ENCODE measurements at places on chromosomes 12 and 14.

DNA sequence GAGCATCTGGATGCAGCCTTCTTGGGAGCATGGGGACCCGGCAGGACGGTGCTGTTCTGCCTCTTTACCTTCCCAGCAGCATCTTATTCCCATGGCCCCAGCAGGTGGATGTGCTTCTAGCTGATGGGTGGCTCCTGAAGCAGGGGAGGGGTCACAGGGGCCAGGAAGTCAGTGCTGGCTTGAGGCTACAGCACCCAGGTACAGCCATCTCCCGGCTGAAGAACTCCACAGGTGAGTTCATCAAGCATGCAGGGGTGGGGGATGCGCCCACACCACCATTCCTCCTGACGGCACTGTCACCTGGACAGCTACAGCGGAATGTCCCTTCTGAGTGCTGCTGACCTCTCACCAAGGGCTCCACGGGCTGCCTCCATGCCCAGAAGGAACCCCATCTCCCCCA, 57.3 kb downstream of the BCL11B start:
- no peak for DNase-seq

DNA sequence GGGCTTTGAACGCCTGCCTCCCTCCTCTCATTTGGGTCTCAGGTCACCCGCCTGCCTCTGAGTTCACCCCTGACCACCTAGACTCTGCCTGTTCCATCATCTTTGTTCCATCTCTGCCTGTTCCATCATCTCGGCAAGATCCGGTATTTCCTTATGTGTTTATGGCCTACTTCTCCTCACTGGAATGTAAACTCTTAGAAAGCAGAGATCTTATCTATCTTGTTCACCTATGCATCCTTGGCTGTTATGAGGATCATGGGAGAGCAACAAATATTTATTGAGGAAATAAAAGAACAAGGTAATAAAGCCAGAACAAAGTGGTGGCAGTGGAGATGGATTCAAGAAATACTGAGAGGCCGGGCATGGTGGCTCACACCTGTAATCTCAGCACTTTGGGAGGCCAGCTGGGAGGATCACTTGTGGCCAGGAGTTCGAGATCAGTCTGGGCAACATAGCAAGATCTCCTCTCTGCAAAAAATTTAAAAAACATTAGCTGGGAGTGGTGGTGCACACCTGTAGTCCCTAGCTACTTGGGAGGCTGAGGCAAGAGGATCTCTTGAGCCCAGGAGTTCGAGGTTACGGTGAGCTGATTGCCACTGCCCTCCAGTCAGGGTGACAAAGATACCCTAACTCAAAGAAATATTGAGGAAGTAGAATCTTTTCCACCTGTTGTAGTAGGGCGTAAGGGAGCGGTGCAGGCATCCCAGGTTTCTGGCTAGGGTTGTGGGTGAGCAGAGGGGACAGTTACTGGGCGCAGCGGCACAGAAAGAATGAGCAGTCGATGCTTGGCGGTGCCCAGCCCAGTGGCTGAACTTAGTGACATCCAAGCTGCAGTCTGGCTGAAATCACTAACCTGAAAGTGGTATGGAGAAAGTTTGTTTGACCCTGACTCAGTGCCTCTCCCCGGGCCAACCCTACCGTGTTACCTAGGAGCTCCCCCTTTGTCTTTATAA, 1.7 kb upstream of the KLC1 start:
- DNase-seq, result no peak

DNA sequence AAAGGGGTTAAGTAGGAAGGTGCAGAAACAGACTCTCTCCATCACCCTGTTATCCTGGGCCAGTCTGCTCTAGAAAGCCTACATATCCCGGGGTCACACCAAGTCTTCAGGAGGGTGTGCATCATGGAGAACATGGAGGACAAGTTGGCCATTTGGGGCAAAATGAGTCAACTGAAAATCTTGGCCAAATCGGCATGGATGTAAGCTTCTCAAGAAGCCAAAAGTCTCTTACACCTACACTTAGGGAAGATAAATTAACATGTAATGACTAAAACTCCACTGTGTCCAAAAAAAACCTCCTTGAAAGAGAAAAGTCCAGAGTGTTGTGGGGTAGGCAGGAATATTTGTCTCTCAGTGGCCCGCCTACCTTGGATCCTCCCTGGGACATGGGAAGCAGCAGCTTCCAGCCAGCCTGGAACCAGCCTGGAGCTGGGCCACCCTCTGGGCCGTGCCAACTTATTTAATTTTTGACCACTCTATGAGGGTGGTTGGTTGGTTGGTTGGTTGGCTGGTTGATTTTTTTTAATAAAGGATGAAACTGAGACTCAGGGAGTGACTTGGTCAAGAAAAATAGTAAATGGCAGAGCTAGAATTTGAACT, 17.9 kb upstream of the TC2N start:
- no peak for DNase-seq

DNA sequence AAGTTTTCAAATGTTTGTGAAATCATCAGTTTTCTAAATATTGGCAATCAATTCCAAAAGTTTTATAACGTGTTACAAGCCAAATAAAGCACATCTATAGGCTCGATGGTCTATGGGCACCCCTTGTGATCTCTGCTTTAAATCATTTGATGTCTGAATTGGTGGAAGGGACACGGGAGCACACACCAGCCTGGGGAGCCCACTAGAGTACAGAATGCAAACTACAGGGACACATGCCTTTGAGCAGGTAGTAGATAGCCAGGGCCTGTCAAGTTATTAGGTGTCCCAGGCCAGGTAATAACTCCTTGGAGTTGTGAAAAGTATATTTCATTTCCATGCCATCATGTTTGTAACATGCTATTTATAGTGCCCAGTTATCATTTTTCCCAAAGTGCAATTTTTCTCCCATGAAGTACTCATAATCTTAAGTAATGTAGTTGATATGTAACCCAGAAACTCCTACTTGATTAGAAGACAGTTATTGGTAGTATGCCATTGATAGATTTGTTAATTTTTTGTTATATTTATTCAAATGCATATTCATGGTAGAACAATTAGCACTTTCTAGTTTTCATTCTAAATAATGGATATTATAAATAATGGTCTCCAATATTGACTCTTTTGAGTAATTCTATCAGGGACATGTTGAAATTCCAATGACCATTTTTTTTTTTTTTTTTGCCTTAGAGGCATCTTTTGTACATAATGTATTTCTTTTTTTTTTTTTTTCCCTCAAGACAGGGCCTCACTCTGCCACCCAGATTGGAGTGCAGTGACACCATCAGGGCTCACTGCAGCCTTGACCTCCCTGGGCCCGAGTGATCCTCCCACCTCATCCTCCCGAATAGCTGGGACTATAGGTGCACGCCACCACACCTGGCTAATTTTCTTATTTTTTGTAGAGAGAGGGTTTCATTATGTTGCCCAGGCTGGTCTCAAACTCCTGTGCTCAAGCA, 96.9 kb upstream of the FGD4 start:
- peak; percentile 78 for DNase-seq

DNA sequence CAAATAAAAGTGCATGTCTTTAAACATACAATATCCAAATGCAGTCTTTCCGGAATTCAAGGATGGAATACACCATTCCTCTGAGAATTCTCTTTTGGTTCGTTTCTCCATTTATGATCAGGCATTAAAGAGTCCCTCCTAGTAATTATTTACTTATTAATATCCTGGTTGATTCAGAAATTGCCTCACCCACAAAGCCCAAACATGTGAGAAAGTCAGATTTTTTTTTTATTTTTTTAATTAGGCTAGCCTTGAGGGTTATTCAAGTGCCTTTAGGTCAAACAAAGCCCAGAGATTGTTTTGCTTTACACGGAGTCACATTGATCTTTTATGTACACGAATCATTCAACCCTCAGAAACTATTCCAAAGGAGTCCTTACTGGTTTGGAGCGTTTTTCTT, 6.4 kb upstream of the TSPAN8 start:
- no peak for DNase-seq

GRCh38 chr12:120774169-120774916, 48.7 kb downstream of the ACADS start:
- peak; percentile 17 for DNase-seq

GRCh38 chr12:127282786-127283565, 984.0 kb upstream of the TMEM132C start:
- DNase-seq, result no peak

DNA sequence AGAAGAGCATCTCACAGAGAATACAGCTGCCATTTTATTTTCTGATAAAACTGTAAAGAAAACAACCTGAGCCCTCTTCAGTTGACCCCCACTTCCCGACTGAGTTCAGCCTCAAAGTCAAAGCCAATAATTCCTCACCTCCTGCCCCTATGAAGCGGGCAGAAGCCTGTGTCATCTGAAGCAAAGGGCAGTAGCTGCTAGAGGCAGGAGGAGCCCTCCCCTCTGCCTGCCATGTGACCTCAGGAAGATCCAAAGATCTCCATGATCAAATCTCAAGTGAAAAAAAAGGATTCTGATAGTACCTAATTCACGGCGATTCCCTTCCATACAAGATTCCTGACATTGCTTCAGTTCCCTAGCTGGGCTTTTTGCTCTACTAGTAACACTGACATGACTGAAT, 223.1 kb upstream of the CAND1 start:
- DNase-seq, result no peak

DNA sequence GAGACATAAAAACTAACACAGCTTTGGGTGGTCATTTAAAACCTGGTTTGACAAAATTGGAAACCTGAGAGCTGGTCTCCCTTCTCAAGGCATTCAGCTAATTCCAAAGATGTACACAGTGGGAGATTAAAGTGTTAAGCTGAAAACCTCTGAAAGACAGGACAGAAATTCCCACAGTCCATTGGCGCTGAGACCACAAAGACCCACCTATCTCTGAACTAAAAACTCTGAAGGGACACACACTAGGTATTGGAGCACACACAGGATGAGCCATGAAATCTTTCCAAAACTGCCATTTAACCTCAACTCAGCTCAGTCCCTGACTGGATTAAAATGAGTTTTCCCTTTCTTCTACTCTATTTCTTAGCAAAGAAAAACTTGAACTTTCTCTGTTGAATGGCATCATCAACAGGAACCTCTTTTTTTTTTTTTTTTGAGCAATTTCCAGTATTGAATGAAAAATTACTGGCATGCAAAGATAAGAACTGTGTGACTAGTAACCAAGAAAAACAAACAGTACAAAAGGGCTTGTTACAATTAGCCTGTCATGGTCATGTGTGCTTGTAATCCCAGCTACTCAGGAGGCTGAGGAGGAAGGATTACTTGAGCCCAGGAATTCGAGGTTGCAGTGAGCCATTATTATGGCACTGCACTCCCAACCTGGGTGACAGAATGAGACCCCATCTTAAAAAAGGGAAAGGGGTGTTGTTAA, 82.4 kb downstream of the IPO8 start:
- peak; percentile 9 for DNase-seq

GRCh38 chr12:124660851-124661250, 93.4 kb upstream of the NCOR2 start:
- peak; percentile 96 for DNase-seq

DNA sequence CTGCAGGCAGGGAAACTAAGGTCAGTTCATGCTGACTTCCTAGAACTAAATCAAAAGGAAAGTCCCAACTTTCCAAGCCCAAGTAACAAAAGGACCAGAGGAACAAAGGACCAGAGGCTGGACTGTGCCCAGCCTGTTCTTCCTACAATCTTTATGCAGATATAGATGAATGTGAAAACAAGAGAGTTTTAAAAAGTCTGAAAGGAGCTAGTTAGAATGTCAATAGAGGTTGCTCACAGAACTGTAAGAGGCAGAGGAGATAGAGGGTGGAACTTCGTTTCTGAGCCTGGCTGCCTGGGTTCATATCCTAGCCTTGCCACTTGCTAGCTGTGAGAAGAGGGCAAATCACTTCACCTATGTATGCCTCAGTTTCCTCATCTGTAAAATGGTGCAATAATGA, 30.0 kb upstream of the CCDC63 start:
- no peak for DNase-seq

Data from NCI-H82 (cell line).